ENCODE measurements at places on chromosomes 3 and 15. TPM values are rescaled to one million over a fixed set of nuclear protein-coding genes. Genes with fewer than 3 reads are reported as not detected.
A peak's percentile ranks its signal among the peaks of the same experiment; 100 is the strongest.

Gene SCAMP2
- 43.3 TPM for polyA plus RNA-seq

- no peak for DNase-seq
Observed at GRCh38 chr3:189212681-189213080, 40.9 kb downstream of the TPRG1 start.

- DNase-seq, result no peak
Observed at GRCh38 chr15:51718746-51719145, 18.7 kb downstream of the LYSMD2 start.

Gene FGF7
- polyA plus RNA-seq, result not detected

Gene IL17RB
- polyA plus RNA-seq, result 1.7 TPM

- DNase-seq, result no peak
Observed at GRCh38 chr3:164326714-164327113, 751.6 kb downstream of the SI start.

GRCh38 chr15:62360332-62361097 is 195.4 kb upstream of the C2CD4B start:
- DNase-seq, result no peak

DNA sequence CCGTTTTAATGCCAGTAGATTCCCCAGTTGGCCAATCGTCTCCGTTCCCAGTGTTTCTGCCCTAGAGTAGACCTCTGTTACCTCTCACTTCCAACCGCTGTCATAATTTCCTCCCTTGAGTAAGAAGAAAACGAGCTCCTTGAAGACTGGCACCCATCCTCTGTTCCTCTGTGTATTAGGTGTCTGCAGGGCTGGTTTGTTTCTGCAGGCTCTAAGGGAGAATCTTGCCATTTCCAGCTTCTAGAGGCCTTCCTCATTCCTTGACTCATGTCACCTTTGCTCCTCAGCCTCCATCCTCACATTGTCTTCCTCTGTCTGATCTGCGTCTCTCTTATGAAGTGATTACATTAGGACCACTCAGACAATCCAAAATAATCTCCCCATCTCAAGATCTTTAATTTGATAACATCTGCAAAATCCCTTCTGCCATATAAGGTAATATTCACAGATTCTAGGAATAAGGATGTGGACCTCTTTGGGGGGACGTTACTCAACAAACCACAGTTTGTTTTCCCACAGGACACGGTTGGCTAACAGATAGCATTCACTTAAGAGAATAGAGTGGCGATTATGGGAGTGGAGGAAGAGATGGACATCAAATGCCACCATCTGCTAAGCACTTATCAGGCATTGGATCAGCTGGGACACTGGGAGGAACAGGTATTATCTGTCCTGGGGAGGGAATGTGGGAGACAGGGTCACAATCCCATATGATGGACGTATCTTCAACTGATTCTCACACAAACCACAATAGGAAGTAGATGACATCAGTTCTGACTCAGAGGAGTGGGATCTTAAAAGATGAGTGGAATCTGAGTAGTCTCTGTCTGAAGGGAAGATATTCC is 17.1 kb downstream of the ARHGAP31 start:
- peak; percentile 28 for DNase-seq

DNA sequence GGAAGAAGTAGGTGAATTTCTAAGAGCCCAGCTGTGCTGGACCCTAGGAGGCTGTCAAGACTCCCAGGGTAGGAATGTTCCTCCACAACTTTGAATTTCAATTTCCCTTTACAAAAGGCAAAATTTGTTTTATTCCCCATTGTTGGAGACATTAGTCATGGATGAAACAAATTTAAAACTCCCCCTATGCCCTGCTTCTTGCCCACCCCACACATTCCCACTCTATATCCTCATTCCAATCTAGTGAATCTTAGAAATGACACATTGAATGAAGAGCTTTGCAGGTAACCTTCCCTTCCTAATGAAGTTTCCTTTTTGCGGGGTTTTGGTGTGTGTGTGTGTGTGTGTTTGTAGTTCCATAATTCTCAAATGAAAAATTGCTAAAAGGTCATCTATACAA is 72.6 kb downstream of the CCNL1 start:
- no peak for DNase-seq

Gene ARPP21
- polyA plus RNA-seq, result not detected

Gene PIAS1
- polyA plus RNA-seq, result 21.4 TPM

GRCh38 chr3:146339349-146339748 is 88.4 kb upstream of the PLSCR4 start:
- DNase-seq, result no peak

DNA sequence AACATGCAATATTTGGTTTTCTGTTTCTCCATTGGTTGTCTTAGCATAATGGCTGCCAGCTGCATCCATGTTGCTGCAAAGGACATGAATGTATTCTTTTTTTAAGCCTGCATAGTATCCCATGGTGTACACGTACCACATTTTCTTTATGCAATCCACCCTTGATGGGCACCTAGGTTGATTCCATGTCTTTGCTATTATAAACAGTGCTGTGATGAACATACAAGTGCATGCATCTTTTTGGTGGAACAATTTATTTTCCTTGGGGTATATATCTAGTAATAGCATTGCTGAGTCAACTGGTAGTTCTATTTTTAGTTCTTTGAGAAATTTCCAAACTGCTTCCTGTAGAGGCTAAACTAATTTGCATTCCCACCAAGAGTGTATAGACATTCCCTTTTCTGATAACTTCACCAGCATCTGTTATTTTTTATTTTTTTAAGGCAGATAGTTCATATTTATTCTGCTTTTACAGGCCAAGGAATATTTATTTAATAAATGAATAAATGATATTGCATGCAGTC is 62.4 kb upstream of the NPHP3 start:
- DNase-seq, result no peak

- no peak for DNase-seq
Observed at GRCh38 chr3:72368331-72368975, 479.8 kb downstream of the SHQ1 start.

- no peak for DNase-seq
Observed at GRCh38 chr3:140920029-140920428, 21.6 kb upstream of the SLC25A36 start.

DNA sequence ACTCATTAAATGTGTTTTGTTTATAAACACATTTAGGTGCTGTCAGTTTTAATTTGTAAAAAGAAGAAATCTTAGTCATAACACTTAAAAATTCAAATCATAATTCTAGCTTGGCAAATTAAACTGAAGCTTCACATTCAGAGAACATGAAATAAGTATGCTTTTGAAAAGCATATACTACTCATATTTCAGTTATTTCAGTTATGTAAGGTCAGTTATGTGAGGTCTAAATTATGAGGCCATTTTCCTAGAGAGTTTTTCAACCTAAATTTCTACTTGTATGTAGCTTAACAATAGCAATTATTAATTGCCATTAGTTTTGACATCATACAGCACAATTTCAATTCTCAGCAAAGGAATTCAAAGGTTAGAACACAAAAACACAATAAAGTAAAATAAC is 465.0 kb downstream of the PLOD2 start:
- DNase-seq, result no peak

Gene SEMA3G
- 0.13 TPM for polyA plus RNA-seq

Gene PPP2R3A
- polyA plus RNA-seq, result 1.9 TPM

GRCh38 chr3:53649816-53650215 is 155.4 kb downstream of the CACNA1D start:
- DNase-seq, result no peak

- DNase-seq, result no peak
Observed at GRCh38 chr15:66193066-66193465, 60.5 kb downstream of the MEGF11 start.

Gene SUCNR1
- polyA plus RNA-seq, result 0.28 TPM

DNA sequence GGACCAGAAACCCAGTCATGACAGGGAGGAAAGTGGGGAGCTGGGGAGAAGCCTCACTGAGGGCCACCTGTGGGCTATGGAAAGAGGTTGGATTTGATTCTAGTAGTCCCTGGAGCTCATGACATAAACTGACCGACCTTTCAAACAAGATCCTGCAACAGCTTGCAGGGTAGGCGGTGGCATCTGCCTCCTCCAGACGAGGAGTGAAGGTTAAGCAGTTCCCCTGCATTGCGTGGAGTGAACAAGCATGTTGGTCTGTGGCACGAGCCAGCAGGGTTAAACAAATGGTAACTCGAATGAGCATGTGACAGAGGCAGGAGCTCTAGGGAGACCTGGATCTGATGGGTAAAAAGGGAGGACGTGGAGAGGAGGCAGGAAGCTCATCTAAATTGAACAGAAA is 12.7 kb downstream of the TGM4 start:
- DNase-seq, result no peak

DNA sequence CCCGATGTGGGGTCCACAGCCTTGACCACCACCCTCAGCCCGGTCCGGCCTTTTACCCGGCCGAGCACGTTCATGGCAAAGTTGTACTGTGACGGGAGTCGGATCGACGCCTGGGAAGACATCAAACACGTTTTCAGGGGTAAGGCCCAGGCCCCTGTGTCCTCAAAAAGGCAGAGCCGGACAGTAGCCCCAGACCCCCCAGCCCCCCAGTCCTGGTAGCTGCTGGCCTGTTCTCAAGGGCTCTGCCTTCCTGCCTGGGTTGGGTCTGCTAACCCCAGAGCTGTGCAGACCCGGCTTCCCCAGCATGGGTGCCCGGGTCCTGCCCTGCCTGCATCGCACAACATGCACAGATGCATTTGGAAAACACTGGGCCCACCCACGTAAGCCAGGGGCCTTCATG is 84.6 kb downstream of the NUP210 start:
- no peak for DNase-seq

Gene SPRED1
- 5.5 TPM for polyA plus RNA-seq

DNA sequence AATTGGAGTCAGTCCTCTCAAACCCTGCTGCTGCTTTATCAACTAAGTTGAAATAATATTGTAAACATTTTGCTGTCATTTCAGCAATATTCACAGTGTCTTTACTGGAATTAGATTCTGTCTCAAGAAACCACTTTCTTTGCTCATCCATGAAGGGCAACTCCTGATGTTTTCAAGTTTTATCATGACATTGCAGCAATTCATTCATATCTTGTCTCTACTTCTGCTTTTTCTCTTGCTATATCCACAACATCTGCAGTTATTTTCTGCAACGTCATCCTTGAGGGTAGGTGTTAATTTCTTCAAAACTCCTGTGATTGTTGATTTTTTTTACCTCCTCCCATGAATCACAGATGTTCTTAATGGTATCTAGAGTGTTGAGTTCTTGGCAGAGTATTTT is 181.6 kb downstream of the EPHA6 start:
- no peak for DNase-seq

Data from A549 (cell line).